ENCODE measurements at places on chromosomes 2 and 18. TPM values are rescaled to one million over a fixed set of nuclear protein-coding genes. Genes with fewer than 3 reads are reported as not detected.
A peak's percentile ranks its signal among the peaks of the same experiment; 100 is the strongest.

DNA sequence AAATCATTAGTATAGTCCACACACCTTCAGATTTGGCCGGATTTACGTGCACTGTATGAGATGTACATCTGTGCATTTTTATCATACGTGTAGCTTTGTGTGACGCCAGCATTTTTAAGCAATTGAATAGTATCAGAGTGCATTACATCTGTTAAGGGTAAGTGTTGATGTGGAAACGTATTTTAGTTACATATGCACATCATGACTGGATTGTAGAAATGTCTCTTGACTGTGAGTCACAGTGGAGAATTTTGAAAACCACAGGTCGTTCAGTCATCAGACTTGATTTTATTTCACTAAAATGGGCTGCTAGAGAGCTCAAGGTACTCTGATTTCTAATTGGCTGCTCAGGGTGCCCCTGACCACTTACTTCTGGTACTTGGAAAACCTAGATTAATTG is 5.4 kb upstream of the GPBAR1 start:
- no peak for DNase-seq
- no peaks in the 10 kb centered on the region for H3K4me1 ChIP-seq
- no peaks in the 10 kb centered on the region for H3K27me3 ChIP-seq
- no peak overlapping the region for H3K4me3 ChIP-seq
- peaks cover 41% of the 10 kb centered on the region for H3K36me3 ChIP-seq
- H3K27ac ChIP-seq, result no peak overlapping the region

GRCh38 chr2:224650815-224651439 is 65.2 kb downstream of the CCDC195 start:
- H3K27me3 ChIP-seq, result no peaks in the 10 kb centered on the region
- no peaks in the 10 kb centered on the region for H3K4me1 ChIP-seq
- DNase-seq, result peak; percentile 77
- no peak overlapping the region for H3K4me3 ChIP-seq

GRCh38 chr18:3454365-3455089 is 4.6 kb downstream of the TGIF1 start:
- H3K36me3 ChIP-seq, result peaks cover 19% of the 10 kb centered on the region
- peaks cover 46% of the 10 kb centered on the region for H3K4me1 ChIP-seq
- H3K27ac ChIP-seq, result peak overlapping the region; percentile 95
- peak; percentile 76 for DNase-seq
- no peaks in the 10 kb centered on the region for H3K27me3 ChIP-seq

GRCh38 chr2:9710311-9710710 is 79.5 kb upstream of the YWHAQ start:
- peak; percentile 65 for DNase-seq
- no peaks in the 10 kb centered on the region for H3K27me3 ChIP-seq
- H3K27ac ChIP-seq, result no peak overlapping the region
- H3K36me3 ChIP-seq, result no peaks in the 10 kb centered on the region
- H3K4me3 ChIP-seq, result no peak overlapping the region
- peaks cover 12% of the 10 kb centered on the region for H3K4me1 ChIP-seq

- H3K36me3 ChIP-seq, result no peaks in the 10 kb centered on the region
- 0 out of 2 replicates have a peak, but pooled peaks cover 3% of the 10 kb centered on the region for H3K27me3 ChIP-seq
- no peaks in the 10 kb centered on the region for H3K4me1 ChIP-seq
- DNase-seq, result peak; percentile 49
- H3K4me3 ChIP-seq, result peak overlapping the region; percentile 2
Measured at GRCh38 chr2:86368161-86368824, 30.9 kb upstream of the REEP1 start.

DNA sequence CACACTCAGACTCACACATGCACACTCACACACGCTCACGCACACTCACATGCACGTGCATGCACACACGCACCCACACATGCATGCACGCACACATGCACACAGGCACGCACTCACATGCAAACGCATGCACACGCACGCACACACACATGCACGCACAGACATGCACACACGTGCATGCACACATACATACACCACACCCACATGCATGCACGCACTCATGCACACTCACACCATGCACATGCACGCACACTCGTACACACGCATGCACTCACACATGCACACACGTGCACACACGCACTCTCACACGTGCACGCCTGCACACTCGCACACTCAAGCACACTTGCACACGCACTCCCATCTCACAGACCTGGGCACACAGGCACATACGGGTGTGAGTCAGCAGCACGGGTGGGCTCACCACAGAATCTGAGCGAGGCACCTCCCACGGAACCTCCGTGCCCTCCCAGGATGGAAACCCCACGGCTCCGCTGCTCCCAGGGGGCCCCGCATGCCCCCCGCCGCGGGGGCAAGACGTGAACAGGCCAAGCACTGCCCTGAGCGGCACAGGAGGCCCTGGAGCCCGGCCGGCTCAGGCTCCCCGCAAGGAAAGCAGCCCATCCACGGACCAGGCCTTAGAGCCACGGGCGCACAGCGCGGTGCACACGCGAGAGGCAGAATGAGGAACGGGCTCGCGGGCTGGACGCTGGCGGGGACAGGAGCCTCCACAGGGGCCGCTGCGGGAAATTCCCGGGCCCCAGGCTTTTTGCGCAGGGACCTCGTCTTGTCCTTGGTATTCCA is 8.4 kb upstream of the KCNG2 start:
- no peak overlapping the region for H3K4me3 ChIP-seq
- no peaks in the 10 kb centered on the region for H3K36me3 ChIP-seq
- H3K27me3 ChIP-seq, result no peaks in the 10 kb centered on the region
- peaks cover 13% of the 10 kb centered on the region for H3K4me1 ChIP-seq
- no peak for DNase-seq

- no peaks in the 10 kb centered on the region for H3K36me3 ChIP-seq
- H3K4me3 ChIP-seq, result no peak overlapping the region
- no peaks in the 10 kb centered on the region for H3K4me1 ChIP-seq
Measured at GRCh38 chr2:47056374-47056773, 98.7 kb downstream of the STPG4 start.

GRCh38 chr18:58505181-58505580 is 123.7 kb downstream of the ALPK2 start:
- H3K4me1 ChIP-seq, result no peaks in the 10 kb centered on the region
- H3K27ac ChIP-seq, result no peak overlapping the region
- no peaks in the 10 kb centered on the region for H3K36me3 ChIP-seq

GRCh38 chr2:6657136-6657535 is 208.6 kb downstream of the CMPK2 start:
- DNase-seq, result no peak
- no peaks in the 10 kb centered on the region for H3K36me3 ChIP-seq
- no peak overlapping the region for H3K4me3 ChIP-seq
- H3K27ac ChIP-seq, result no peak overlapping the region
- peaks cover 12% of the 10 kb centered on the region for H3K27me3 ChIP-seq
- H3K4me1 ChIP-seq, result no peaks in the 10 kb centered on the region

- no peak overlapping the region for H3K27ac ChIP-seq
- H3K4me3 ChIP-seq, result no peak overlapping the region
- no peaks in the 10 kb centered on the region for H3K4me1 ChIP-seq
- H3K36me3 ChIP-seq, result no peaks in the 10 kb centered on the region
Measured at GRCh38 chr2:60025496-60025895, 528.0 kb downstream of the BCL11A start.

DNA sequence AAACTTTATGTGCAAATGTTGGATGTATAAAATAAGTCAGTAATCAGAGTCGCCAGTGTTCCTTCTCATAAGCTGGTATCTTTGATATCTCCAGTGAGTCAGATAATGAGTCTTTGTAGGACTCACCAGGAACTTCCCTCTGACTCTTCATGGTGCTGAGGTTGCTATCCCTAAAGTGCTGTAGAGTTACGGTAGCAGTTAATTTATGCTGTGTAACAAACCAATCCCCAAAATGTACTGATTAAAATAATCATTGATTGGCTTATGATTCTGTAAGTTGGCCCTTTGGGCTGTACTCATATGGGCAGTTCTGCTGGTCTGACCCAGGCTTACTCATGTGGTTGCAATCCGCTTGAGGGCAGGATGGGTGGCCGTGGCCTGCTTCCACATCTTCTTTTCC is 43.8 kb downstream of the MAIP1 start:
- H3K4me3 ChIP-seq, result no peak overlapping the region
- no peaks in the 10 kb centered on the region for H3K27me3 ChIP-seq
- H3K4me1 ChIP-seq, result peaks cover 8% of the 10 kb centered on the region
- H3K36me3 ChIP-seq, result no peaks in the 10 kb centered on the region
- H3K27ac ChIP-seq, result no peak overlapping the region

- no peak overlapping the region for H3K4me3 ChIP-seq
- no peaks in the 10 kb centered on the region for H3K27me3 ChIP-seq
- H3K36me3 ChIP-seq, result no peaks in the 10 kb centered on the region
- H3K27ac ChIP-seq, result peak overlapping the region; percentile 12
- DNase-seq, result no peak
Measured at GRCh38 chr2:144481109-144481508, 38.8 kb downstream of the ZEB2 start.

DNA sequence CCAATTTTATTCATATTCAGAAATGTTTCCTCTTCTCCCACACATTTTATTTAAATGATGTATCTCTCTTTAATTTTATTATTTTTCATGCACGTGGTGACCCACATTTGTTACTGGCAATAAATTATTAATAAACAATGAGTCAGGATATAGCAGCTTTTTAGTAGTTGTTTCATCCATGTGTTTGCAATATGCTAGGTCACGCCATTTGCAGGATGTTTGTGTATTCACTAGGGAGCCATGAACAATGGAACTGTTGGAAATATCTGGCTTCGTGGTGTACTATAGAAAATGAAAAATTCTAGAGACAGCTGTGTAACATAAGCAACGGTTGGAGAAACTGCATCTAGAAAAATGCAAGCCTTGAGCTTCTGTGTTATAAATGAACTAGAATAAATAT is 176.0 kb upstream of the COL3A1 start:
- H3K36me3 ChIP-seq, result no peaks in the 10 kb centered on the region
- no peak overlapping the region for H3K4me3 ChIP-seq
- no peak for DNase-seq
- no peaks in the 10 kb centered on the region for H3K27me3 ChIP-seq
- no peak overlapping the region for H3K27ac ChIP-seq
- no peaks in the 10 kb centered on the region for H3K4me1 ChIP-seq

DNA sequence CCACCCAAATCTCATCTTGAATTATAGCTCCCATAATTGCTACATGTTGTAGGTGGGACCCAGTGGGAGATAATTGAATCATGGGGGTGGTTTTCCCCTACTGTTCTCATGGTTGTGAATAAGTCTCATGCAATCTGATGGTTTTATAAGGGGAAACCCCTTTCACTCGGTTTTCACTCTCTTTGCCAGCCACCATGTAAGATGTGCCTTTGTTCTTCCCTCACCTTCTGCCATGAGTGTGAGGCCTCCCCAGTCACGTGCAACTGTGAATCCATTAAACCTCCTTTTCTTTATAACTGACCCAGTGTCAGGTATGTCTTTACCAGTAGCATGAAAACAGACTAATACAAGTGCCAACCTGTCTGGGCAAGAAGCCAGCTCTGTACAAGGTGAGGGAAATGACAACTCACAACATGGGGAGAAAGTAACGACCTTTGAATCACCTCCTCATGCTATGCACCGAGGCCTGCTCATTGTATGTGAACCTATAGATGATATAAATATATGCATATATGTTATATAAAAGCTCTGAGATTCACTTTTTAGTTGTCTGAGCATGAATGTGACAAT is 162.2 kb downstream of the ALPK2 start:
- no peak for DNase-seq
- no peak overlapping the region for H3K27ac ChIP-seq
- no peaks in the 10 kb centered on the region for H3K4me1 ChIP-seq
- no peaks in the 10 kb centered on the region for H3K36me3 ChIP-seq
- H3K27me3 ChIP-seq, result peaks cover 5% of the 10 kb centered on the region
- no peak overlapping the region for H3K4me3 ChIP-seq

GRCh38 chr18:10559553-10560451 is 34.0 kb downstream of the NAPG start:
- no peak overlapping the region for H3K27ac ChIP-seq
- peaks cover 15% of the 10 kb centered on the region for H3K36me3 ChIP-seq
- DNase-seq, result no peak
- H3K4me1 ChIP-seq, result peaks cover 11% of the 10 kb centered on the region
- no peak overlapping the region for H3K4me3 ChIP-seq

- H3K27me3 ChIP-seq, result no peaks in the 10 kb centered on the region
- no peaks in the 10 kb centered on the region for H3K36me3 ChIP-seq
- DNase-seq, result no peak
- peak overlapping the region; percentile 53 for H3K4me3 ChIP-seq
Measured at GRCh38 chr2:9830685-9831410, 12.4 kb upstream of the TAF1B start.

The ECEL1 gene
- total RNA-seq, result not detected

The ANKRD30BL gene
- not detected for total RNA-seq

The CCDC93 gene
- 14.0 TPM for total RNA-seq

The TFCP2L1 gene
- 3.5 TPM for total RNA-seq

The MFSD2B gene
- total RNA-seq, result not detected

The DNAH7 gene
- total RNA-seq, result 1.9 TPM

The ATP6V1C2 gene
- 0.40 TPM for total RNA-seq

The CFAP65 gene
- 0.18 TPM for total RNA-seq

The RIT2 gene
- total RNA-seq, result not detected

The UGT1A4 gene
- total RNA-seq, result not detected

Measured in PC-3 (cell line).